ENCODE measurements at places on chromosomes 3 and 15. TPM values are rescaled to one million over a fixed set of nuclear protein-coding genes. Genes with fewer than 3 reads are reported as not detected.

- no peaks in the 10 kb centered on the region for H3K36me3 ChIP-seq
- H3K27ac ChIP-seq: no peak overlapping the region
- H3K4me1 ChIP-seq: no peaks in the 10 kb centered on the region
- H3K27me3 ChIP-seq: no peaks in the 10 kb centered on the region
Observed at GRCh38 chr3:189883113-189883753, 237.5 kb downstream of the P3H2 start.

DNA sequence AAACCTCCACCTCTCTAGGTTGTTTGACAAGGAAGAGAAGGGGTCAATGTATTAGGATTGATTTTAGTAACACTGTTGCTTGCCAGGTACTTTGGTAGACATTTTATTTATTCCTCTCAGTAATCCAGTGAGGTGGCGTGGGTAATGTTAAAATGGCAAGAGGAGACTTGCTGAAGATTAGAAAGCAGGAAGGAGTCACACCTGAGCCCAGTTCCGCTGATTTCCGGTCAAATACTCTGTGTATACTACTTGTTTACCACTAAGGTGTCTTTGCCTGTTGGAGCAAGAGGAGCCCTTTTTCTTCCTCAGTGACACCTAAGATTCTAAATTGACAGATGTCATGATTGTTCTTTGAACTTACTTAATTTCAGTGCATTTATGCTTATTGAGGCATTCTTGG lies 1.7 kb downstream of the OXNAD1 start:
- H3K27ac ChIP-seq: peak overlapping the region; percentile 98
- H3K4me1 ChIP-seq: peaks cover 33% of the 10 kb centered on the region
- H3K4me3 ChIP-seq: no peak overlapping the region
- no peak for DNase-seq
- no peaks in the 10 kb centered on the region for H3K27me3 ChIP-seq

DNA sequence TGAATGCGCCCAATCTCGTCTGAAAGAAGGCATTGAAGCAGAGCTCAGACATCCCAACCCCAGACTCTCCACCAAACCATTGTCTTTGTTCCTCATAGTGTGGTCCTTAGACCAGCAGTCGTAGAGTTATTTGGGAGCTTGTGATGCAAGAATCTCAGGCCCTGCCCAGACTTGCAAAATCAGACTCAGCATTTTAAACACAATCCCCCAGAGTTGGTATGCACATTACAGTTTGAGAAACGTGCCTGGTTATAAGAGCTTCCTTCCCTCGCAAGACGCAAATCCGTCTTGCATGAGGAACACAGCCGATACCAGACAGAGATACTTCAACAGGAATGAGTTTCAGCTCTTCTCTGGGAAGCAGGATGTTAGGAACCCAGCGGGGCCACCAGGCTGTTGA lies 38.9 kb upstream of the IREB2 start:
- no peak for DNase-seq
- no peaks in the 10 kb centered on the region for H3K36me3 ChIP-seq
- peaks cover 7% of the 10 kb centered on the region for H3K4me1 ChIP-seq
- H3K27me3 ChIP-seq: no peaks in the 10 kb centered on the region

DNA sequence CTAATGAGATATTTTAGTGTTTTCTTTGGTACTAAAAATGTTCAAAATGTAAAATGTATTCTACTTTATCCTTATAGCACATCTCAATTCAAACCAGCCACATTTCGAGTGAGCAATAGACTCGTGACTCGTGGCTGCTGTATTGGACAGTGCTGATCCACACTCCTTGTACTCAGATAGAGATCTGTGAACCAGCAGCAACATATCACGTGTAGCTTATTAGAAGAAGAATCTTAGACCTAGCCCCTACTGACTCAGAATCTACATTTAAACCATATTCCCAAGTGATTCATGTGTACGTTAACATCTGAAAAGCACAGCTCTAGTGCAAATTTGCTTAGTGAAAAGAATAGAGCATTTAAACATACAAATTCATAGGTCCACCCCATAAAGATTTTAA lies 130.9 kb downstream of the IL1RAP start:
- peaks cover 13% of the 10 kb centered on the region for H3K4me1 ChIP-seq
- H3K36me3 ChIP-seq: no peaks in the 10 kb centered on the region
- H3K27ac ChIP-seq: no peak overlapping the region
- H3K27me3 ChIP-seq: no peaks in the 10 kb centered on the region
- no peak overlapping the region for H3K4me3 ChIP-seq
- no peak for DNase-seq

DNA sequence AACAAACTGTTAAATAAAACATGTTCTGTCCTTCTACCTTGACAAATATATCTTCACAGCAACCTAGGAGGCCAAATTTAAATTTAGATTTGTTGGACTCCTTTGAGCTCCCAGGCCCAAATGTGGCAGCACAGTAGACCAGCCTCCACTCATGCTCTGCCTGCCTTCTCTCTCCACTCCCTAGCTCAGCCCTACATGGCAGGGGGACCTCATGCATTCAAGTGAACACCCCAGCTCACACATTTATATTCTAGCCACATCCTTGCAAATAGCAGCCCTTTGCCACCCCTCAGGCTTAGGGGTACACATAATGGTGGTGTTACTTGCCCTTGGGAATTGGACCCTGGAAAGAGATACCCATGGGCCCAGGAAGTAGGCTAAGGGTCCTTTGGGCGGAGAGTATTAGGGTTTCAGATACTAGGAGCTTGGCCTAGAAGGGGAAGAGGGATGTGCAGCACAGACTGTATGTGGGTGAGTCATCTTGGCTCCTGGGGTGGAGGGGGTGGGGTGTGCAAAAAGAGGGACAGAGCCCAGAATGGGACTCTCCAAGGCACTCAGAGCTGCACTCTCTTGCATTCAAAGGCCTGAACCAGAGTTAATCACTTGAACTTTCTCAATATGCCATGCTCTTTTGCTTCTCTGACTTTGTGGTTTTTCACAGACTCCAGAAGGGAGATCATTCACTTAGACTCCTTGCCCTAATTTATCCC lies 268.4 kb upstream of the ROPN1 start:
- H3K4me3 ChIP-seq: no peak overlapping the region
- DNase-seq: peak; percentile 53
- H3K27ac ChIP-seq: no peak overlapping the region
- no peaks in the 10 kb centered on the region for H3K4me1 ChIP-seq

The RBPMS2 gene
- 0.33 TPM for total RNA-seq

The TLR9 gene
- not detected for total RNA-seq

The IL1RAP gene
- total RNA-seq: 5.4 TPM

The NR1I2 gene
- total RNA-seq: not detected

- no peaks in the 10 kb centered on the region for H3K27me3 ChIP-seq
- no peak overlapping the region for H3K4me3 ChIP-seq
- H3K4me1 ChIP-seq: peaks cover 22% of the 10 kb centered on the region
- H3K27ac ChIP-seq: no peak overlapping the region
- DNase-seq: no peak
- no peaks in the 10 kb centered on the region for H3K36me3 ChIP-seq
Observed at GRCh38 chr15:100346866-100347512, 5.2 kb upstream of the ADAMTS17 start.

The CEMIP gene
- not detected for total RNA-seq

The CYP8B1 gene
- total RNA-seq: not detected

GRCh38 chr3:135889443-135889842 lies 76.1 kb upstream of the PPP2R3A start:
- H3K4me1 ChIP-seq: no peaks in the 10 kb centered on the region
- H3K36me3 ChIP-seq: no peaks in the 10 kb centered on the region

The AGTR1 gene
- 11.2 TPM for total RNA-seq

DNA sequence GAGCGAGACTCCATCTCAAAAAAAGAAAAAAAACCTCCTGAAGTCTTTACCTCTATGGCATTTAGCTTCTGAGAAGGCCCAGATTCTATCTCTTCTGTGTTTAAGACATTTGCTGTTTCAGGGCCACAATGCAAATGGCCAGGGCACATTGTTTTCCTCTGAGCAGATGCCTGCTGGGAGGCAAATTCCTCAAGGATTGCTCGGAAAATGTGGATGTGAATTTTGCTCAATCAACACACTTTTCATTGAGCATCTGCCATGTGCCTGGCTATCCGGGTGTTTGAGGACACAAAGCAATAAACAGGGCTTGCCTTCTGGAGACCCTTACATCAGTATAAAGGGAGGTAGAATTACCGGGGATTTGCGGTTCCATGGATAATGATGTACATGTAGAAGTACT lies 20.0 kb downstream of the TRIM71 start:
- DNase-seq: no peak
- H3K27me3 ChIP-seq: no peaks in the 10 kb centered on the region
- H3K4me1 ChIP-seq: peaks cover 9% of the 10 kb centered on the region
- H3K27ac ChIP-seq: no peak overlapping the region
- H3K36me3 ChIP-seq: no peaks in the 10 kb centered on the region

GRCh38 chr3:191362524-191363090 lies 32.3 kb upstream of the UTS2B start:
- no peak for DNase-seq
- H3K4me3 ChIP-seq: no peak overlapping the region
- no peak overlapping the region for H3K27ac ChIP-seq

The CDHR4 gene
- total RNA-seq: 0.26 TPM

DNA sequence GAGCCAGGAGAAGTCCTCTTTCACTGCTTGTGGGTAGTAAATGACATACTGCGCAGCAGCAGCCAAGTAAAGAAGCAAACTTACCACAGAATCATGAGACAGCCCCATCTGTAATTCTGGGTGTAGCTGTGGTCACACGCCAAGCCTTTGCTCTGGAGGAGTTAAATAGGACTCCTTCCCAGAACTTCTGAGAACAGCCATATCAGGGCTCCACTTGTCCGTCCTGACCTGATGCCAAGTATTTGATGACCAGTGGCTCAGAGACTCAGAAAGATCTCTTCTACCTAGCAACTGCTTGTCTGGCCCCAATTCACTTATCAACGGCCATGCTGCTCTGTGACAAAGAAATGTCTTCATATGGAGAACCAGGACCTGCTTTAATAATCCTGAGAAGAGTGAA lies 20.6 kb upstream of the GOLIM4 start:
- H3K36me3 ChIP-seq: no peaks in the 10 kb centered on the region
- H3K4me1 ChIP-seq: peaks cover 11% of the 10 kb centered on the region
- H3K27me3 ChIP-seq: no peaks in the 10 kb centered on the region
- H3K27ac ChIP-seq: no peak overlapping the region
- H3K4me3 ChIP-seq: no peak overlapping the region

DNA sequence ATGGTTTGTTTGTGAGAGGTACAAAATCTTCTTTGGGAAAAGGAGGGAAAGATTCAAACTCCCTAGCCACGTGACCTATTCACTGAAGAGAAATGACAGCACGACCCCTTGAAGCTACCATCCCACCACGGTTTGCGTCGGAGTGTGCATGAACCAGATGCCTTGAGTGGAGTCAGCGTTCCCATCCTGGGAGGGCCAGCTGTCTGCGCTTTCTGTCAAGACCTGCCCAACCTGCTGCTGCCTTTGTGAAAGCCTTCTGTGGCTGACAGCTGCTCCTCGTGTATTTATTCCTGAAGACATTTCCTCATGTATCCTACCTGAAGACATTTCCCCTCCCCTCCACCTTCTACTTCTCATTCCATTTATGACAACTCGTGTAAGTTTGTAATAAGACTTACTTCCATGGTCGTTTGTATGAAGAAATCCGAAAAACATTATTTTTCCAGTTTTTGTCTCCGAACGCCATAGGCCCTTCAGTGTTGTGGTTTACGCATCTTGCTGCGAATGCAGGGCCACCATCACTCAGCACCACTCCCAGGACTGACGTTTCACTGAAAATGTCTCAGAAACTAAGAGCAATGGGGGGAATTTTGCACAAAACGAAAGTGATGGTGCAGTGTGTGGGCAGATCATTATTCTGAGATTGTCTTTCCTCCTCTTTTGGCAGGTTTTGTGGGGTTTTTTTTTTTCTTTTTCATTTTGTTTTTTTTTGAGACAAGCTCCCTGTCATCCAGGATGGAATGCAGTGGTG lies 18.9 kb downstream of the EBLN2 start:
- no peak for DNase-seq
- no peaks in the 10 kb centered on the region for H3K4me1 ChIP-seq
- no peak overlapping the region for H3K4me3 ChIP-seq
- no peaks in the 10 kb centered on the region for H3K27me3 ChIP-seq

DNA sequence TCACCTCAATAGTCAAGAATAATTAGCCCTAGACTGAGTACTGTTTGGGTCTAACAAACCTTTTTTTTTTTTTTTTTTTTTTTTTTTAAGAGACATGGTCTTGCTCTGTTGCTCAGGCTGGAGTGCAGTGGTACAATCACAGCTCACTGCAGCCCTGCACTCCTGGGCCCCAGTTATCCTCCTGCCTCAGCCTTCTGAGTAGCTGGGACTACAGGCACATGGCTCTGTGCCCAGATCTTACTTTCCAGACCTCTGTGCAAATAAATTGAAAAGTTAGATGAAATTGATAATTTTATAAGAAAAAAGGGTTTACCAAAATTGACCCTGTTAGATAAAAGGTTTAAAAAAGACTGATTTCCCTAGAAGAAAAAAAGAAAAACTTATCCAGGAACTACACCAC lies 79.0 kb downstream of the NR2E3 start:
- H3K4me1 ChIP-seq: no peaks in the 10 kb centered on the region
- DNase-seq: no peak
- H3K27ac ChIP-seq: no peak overlapping the region
- no peaks in the 10 kb centered on the region for H3K27me3 ChIP-seq
- no peaks in the 10 kb centered on the region for H3K36me3 ChIP-seq
- H3K4me3 ChIP-seq: no peak overlapping the region

GRCh38 chr3:179063945-179064560 lies 7.6 kb downstream of the ZMAT3 start:
- H3K4me1 ChIP-seq: peaks cover 12% of the 10 kb centered on the region
- H3K36me3 ChIP-seq: no peaks in the 10 kb centered on the region
- no peak for DNase-seq

The FOXL2 gene
- total RNA-seq: not detected

The SAMD7 gene
- total RNA-seq: not detected
